ENCODE measurements at places on chromosomes 11 and 22.

DNA sequence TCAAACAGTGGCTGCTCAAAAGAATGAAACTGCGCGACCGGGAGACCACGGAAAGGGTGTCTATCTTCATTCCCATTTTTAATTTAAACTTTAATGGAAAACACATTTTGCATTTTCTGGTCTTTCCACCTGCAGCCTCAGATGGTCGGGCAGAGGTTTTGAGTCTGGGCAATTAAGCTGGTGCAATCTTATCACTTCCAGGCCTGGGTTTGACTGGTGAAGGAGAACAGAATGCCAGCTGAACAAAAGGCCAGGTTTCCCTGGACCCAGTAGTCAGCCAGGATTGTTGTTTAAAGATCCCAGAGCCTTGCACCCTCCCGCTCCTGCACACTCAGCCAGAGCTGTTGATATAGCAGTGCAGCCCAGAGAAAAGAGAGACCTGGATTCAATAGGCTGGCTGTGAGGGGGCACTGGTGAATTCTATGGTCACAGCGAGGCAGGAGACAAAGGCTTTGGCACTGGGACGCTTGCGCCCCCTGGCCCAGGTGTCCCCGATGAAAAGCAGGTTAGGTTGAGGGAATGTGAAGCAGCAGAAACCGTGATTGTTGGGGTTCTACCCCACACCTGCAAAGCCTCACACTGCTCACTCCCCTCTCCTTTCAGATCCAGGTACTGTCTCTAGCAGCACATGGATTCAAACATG lies 83.6 kb downstream of the FLI1 start:
- DNase-seq = no peak

- peak; percentile 58 for DNase-seq
These were observed 3.3 kb upstream of the FXYD2 start for GRCh38 chr11:117827521-117828511.

DNA sequence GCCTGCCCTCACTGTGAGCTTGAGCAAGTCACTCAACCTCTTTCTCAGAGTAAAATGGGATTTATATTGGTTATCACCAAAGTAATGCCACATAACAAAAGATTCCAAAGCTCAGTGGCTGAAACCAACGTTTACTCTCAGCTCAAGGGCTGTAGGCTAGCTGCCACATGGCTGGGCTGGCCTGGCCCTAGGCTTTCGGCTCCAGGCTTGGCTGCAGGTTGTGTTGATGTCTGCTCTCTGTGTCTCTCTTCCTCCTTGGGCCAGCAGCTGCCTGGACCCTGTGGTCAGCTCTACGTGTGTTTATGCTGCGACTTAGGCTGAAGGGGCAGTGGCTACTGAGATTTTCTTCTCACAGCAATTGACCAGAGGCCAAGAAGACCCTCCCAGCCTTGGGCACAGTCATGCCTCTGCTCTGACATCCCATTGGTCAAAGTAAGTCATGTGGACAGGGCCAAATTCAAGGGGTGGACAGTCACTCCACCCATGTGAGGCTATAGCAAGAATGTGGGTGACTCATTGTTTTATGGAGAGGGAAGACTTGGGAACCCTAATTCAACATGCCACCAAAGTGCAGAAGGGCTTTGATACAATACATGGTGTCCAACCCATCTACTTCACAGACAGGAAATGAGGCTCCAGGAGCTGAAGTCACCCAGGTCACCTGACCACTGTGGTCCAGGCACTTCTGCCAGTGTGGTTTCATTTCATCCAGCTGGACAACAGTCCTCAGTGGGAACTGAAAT lies 90.6 kb downstream of the TSPAN18 start:
- DNase-seq = no peak

- DNase-seq = no peak
These were observed 23.0 kb downstream of the RELT start for GRCh38 chr11:73399159-73399590.

DNA sequence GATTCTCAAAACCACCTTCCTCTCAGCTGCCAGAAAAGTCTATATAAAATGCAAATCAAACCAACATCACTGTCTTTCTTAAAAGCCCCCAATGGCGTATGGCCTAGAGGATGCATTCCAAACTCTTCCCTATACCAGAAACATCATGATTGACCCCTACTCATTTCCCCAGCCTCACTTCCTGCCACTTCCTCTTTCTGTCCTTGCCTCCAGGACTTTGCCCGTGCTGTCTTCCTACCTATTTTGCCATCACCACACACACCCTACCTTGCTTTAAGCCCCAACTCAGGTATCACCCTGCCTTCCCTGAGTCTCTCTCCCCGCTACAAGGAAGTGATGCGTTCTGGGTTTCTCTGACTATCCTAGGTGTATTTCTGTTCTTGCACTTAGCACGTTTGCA lies 8.1 kb downstream of the POU2AF2 start:
- no peak for DNase-seq

GRCh38 chr11:77158041-77158695 lies 30.1 kb downstream of the MYO7A start:
- no peak for DNase-seq

DNA sequence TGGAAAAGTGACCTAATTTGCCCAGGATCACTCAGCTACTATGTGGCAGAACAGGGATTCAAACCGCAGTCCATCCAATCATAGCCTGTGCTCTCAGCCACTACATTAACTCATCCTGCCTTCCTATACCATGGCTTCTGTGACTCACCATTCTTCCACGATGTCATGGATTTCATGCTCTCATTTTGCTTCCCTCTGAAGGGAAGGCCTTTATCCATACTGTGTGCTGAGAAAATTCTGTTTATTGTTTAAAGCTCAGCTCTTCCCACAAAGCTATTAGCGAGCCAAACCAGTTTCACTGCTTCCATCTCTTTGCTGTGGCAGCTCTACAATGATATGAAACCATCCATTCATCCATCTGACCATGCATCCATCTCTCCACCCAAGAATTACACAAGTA lies 289.9 kb downstream of the TENM4 start:
- DNase-seq = no peak

GRCh38 chr11:68575025-68575665 lies 109.2 kb upstream of the GAL start:
- DNase-seq = no peak

DNA sequence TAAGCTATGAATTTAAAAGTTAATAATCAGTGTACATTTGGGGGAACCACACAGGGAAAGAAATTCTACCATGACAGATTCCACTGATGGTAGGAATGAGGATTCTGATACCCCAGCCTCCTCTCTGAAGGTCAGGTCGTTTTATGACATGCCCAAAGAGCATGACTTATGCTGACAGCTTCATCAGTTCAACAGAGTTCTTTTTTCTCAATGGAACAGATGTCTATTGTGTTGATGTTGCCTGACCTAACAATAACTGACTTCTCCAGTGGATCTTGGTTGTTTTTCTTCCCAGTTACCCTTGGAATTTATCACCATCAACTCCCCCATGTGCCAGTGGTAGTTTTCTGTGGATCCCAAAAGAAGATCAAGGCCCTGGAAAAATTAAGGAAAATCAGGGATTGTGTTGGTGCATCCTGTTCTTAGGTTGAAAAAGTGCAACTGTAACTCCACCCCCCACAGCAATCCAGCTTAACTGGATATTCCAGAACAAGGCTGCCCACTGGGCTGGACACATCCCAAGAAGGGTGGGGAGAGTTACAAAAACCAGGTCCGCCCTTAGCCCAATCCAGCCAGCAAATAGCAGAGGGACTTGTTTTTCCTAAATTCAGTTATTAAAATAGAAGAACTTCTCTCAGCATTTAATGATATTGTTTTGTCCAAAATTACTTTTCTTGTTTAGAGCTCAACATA lies 31.5 kb upstream of the CAT start:
- DNase-seq = no peak

DNA sequence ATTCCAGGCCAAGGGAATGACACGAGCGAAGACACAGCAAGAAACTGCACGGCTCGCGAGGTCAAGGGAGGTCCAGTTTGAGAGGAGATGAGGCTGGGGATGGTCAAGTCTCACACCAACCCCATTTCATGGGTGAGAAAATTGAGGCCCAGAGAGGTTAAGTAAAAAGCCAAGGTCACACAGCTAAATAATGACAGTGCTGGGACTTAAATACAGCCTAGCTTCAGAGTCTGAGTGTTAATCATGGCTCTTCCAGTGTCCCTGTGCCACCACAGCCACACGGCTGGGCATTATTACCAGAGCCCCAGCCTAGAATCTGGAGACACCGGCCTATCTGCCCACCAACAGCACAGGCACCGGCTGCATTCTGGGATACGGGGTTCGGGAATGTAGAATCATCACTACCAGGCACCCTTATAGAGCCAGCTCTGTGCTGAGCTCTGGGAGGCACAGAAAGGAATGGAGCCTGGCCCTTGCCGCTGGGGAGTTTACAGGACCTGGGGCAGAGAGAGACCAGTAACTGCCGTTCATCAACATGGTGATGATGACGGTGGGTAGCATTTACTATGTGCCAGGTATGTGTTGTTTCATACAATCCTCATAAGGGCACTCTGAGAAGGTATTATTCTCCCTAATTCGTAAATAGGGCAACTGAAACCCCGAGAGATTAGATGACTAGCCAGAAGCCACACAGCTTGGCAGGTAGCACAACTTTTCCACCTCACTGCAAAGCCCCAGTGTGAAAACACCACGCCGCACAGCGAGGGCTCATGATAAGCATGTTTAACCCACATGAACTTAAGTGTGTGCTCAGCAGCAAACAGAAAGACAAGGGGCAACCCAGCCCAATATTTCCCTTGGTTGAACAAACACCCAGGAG lies 51.8 kb downstream of the CD6 start:
- DNase-seq = peak; percentile 74

DNA sequence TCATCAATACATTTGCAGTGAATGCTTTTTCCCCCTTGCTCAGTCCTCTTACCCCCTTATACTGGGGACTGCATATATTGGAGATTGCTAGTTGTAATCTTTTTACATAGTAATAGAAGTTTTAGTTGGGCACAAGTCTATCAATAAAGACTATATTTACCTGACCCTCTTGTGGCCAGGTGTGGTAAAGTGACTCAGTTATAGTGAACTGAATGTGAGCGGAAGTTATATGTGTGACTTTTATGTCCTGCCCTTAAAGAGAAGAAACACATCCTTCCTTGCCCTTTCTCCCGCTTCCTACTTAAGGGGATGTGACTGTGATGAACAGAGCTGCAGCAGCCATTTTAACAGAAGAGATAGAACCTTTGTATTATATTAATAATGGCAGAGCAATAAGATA lies 362.0 kb downstream of the METTL15 start:
- DNase-seq = no peak

DNA sequence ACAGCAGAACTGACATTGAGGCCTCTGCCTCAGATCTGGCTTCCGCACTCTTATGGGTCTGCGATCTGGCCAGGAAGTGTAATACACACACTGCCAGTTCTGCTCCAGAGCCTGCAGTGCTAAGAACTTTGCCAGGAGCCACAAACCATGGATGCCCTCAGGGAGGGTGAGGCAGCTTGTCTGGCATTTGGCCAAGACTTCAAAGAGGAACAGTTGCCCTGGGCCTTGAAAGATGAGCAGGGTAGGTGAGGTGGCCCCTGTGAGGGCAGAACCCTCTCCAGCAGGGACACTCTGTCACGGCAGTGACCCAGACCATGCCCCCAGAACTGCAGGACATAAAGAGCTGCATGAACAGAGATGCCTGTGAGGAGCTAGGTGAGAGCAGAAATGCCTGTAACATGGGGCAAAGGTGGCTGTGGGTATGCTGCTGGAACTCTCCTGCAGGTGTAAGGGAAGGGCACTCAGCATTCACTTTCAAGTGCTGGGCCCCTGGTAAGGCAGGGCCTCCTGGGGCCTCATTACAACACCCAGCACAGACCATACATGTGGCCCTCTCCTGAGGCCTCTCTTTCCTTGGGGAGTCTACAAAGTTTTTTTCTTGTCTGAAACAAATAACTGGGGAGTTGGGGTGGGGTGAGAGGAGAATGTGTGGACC lies 47.3 kb downstream of the NEU3 start:
- DNase-seq = no peak

DNA sequence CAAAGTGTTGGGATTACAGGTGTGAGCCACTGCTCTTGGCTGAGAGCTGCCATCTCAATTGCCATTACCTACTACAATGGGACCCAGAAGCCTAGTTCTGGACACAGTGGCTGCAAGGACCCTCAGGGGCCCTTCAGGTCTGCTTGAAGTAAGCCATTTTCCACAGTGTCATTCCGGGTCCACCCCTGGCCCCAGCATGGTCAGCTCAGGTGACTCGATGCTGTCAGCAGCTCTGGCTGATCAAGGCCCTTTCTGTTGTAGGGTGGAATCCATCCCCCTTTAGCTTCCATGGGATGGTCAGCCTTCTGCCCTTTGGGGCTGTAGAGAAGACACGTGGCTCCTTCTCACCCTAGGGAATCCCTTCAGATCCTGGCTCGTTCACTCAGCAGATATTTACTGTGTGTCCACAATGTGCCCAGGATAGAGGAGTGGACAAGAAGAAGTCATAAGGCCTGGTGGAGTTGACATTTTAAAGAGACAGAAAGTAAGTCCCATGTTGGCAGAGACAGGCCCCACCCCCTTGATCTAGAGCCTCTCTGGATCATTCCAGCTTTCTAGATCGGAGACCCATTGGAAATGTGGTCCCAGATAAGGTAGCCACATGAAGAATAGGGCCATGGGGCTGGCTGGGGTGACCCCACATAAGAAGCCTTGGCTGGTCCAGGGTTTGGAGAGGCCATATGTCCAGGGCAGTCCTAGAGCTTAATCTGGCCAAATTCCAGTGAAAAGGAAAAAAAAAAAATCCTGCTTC lies 15.1 kb upstream of the KAT5 start:
- no peak for DNase-seq

DNA sequence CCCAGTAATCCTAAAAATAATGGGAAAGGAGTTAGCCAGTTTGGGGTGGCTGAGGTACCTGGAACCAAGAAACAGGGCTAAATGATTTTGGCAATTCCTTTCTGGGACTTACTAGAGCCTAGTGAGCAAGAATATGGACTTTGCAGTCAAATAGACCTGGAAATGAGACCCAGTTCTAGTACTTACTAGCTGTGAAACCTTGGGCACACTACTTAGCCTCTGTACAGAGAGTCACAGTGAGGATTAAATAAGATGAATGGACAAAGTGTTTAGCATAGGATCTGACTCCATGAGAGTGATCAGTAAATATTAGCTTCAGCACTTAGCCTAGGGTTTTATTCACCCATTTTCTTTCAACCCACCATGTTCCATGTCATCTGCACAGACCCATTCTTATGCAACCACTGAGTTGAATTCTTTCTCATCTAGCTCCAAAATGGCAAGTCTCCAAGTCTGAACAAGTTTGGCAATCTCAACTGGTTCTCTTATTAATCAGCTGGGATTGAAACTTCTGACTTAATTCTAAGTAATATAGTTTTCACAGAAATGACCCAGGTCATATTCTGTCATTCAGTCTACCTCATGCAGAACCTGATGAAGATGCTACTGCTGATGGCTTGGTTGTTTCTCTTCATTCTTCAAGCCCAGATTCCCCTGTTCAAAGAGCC lies 15.0 kb upstream of the SORL1 start:
- DNase-seq = no peak

DNA sequence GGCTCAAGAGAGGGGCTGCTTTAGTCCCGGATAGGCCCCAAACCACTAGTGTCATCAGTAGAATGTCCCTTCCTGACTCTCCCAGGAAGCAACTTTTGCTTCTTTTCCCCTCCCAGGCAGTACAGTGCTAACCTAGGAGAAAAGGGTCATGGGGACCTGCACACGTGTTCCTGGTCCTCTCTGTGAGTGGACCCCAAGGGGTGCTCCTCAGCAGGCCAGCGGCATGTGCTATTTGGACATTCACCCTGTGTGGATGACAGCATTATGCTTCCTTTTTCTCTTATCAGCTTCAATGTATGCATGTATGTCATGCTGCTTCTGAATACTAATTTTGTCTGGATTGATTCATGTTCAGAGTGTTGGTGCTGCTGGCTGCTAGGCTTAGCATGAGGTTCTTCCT lies 18.1 kb upstream of the PLET1 start:
- no peak for DNase-seq

All from activated CD8-positive, alpha-beta T cell treated with anti-CD3 and anti-CD28 coated beads, Interleukin-2, amount 10 ng/mL, durations not matched to agents 7 days and 5 days (primary cell).